ENCODE measurements at places on chromosomes 16 and 17.
A peak's percentile ranks its signal among the peaks of the same experiment; 100 is the strongest.

DNA sequence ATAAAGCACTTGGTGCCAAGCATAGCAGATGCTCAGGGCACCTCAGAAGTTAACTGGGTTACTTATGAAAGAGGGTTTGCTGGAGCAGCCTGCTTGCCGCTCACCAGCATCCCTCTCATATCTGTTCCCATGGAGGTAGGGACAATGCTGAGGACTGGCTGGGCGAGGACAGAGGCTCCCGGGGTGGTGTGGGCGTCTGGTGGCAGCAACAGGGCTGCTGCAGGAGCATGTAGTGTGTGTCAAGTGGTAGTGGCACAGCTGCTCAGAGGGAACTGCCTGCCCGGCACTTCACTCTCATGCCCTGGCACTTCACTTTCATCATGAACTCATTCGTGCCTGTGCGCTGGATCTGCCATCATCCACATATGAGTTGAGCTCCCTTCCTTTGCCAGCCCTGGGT, 26.9 kb upstream of the ZNHIT3 start:
- no peak for DNase-seq
- H3K36me3 ChIP-seq = no peaks in the 10 kb centered on the region
- no peak overlapping the region for H3K27ac ChIP-seq
- H3K4me1 ChIP-seq = no peaks in the 10 kb centered on the region
- H3K27me3 ChIP-seq = peaks cover 20% of the 10 kb centered on the region
- H3K4me3 ChIP-seq = no peak overlapping the region

GRCh38 chr17:43312011-43312410, 78.2 kb upstream of the RNU2-1 start:
- no peak overlapping the region for H3K27ac ChIP-seq
- H3K4me1 ChIP-seq = no peaks in the 10 kb centered on the region
- no peak overlapping the region for H3K4me3 ChIP-seq
- no peaks in the 10 kb centered on the region for H3K27me3 ChIP-seq

DNA sequence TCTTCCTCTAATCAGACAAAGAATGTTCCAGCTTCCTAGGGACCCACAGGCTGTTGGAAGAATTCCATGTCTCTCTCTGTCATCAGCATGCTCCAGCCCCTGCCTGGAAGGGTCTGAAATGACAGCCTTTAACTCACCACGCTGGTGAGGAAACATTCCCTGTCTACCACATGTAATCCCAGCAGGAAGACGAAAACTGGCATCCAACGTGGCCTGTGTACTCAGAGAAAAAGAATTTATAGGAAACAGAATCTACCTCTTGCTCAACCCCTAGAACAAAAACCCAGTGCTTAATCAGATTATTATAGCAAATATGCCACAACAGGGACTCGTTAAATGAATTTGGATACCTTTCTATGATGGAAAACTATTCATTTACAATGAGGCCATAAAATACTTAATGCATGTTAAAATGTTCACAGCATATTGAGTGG, 147.3 kb upstream of the FOXF1 start:
- peaks cover 9% of the 10 kb centered on the region for H3K4me1 ChIP-seq
- peaks cover 53% of the 10 kb centered on the region for H3K27me3 ChIP-seq
- H3K36me3 ChIP-seq = no peaks in the 10 kb centered on the region
- H3K27ac ChIP-seq = peak overlapping the region; percentile 42

DNA sequence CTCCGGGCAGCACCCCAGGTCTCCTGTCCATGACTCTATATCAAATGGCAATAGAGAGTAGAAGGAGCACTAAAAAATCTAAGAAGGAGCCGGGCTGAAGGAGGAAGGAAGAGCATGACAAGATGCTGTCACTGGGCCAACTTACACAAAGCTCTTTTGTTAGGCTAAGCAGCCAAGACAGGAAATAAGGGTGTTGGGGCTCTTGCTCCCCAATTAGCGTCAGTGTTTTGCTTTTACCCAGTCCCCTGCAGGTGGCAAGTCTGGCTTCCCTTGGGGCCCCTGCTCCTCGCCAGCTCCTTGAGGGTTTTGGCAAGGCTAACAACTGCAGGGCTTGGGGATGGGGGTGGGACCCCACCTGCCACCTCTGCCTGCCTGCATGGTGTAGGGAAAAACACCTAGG, 120.5 kb downstream of the CCT6B start:
- H3K36me3 ChIP-seq = no peaks in the 10 kb centered on the region
- H3K4me1 ChIP-seq = no peaks in the 10 kb centered on the region
- no peaks in the 10 kb centered on the region for H3K27me3 ChIP-seq
- no peak overlapping the region for H3K4me3 ChIP-seq

DNA sequence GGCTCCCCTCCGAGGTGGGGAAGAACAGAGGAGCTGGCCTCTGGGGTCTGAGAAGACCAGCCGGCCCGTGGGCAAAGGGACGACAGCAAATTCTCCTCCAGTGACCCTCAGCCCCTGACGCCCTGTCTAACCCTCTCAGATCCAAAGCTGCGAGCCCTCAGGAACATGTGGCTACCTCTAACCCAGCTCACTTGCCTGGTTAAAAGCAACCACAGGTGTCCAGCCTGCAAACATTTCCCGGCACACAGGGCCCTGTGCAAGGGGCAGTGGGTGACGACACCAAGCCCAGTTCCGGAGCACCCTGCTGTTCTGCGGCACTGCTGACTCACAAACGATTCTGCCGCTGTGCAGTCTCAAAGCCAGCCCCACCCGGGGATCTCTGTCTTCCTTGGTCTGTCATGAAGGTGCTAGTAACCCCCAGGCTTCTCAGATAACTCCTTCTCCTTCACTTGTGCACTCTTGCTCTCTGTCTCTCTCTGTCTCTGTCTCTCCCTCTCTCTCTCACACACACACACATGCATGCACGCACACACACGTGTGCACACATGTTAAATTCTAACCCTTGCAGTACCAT, 23.0 kb downstream of the WNT3 start:
- H3K27ac ChIP-seq = no peak overlapping the region
- no peaks in the 10 kb centered on the region for H3K36me3 ChIP-seq
- peaks cover 37% of the 10 kb centered on the region for H3K27me3 ChIP-seq
- no peak for DNase-seq
- no peak overlapping the region for H3K4me3 ChIP-seq

GRCh38 chr17:83144421-83145357, 65.3 kb downstream of the METRNL start:
- H3K4me1 ChIP-seq = peaks cover 60% of the 10 kb centered on the region
- H3K36me3 ChIP-seq = peaks cover 8% of the 10 kb centered on the region
- peak overlapping the region; percentile 89 for H3K27ac ChIP-seq

GRCh38 chr16:69108064-69108904, 2.8 kb downstream of the HAS3 start:
- H3K27ac ChIP-seq = no peak overlapping the region
- H3K36me3 ChIP-seq = peaks cover 6% of the 10 kb centered on the region
- no peak for DNase-seq

- peaks cover 16% of the 10 kb centered on the region for H3K36me3 ChIP-seq
- DNase-seq = no peak
- H3K4me1 ChIP-seq = no peaks in the 10 kb centered on the region
- no peak overlapping the region for H3K27ac ChIP-seq
- no peaks in the 10 kb centered on the region for H3K27me3 ChIP-seq
Observed at GRCh38 chr17:39709998-39710964, 10.4 kb downstream of the ERBB2 start.

DNA sequence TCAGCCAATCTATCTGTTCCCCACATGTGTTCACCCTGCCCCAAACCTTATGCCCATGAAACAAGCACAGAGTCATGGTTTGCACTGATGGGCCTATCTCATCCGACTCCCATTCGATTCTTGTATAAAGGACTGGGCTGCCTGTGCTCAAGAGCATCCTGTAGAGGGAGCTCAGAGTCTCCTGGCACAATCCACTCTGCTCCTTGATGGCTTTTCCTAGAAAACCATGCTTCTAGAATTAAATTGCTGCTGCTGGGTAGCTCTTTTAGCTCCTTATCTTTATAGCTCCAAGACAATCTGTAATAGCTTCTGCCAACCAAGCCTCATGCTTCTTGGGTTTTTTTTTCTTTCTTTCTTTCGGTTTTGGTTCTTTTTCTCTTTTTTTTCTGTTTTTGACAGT, 9.7 kb downstream of the ZNF19 start:
- no peak overlapping the region for H3K27ac ChIP-seq
- peaks cover 36% of the 10 kb centered on the region for H3K36me3 ChIP-seq
- H3K27me3 ChIP-seq = no peaks in the 10 kb centered on the region
- no peak for DNase-seq
- H3K4me3 ChIP-seq = no peak overlapping the region
- peaks cover 16% of the 10 kb centered on the region for H3K4me1 ChIP-seq

DNA sequence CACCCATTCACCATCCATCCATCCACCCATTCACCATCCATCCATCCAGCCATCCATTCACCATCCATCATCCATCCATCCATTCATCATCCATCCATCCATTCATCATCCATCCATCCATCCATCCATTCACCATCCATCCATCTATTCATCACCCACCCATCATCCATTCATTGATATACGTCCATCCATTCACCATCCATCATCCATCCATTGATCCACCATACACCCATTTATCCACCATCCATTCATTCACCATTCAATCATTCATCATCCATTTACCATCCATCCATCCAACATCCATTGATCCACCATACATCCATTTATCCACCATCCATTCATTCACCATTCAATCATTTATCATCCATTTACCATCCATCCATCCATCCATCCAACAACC, 111.7 kb downstream of the ABCC12 start:
- no peak overlapping the region for H3K27ac ChIP-seq
- H3K36me3 ChIP-seq = no peaks in the 10 kb centered on the region
- no peaks in the 10 kb centered on the region for H3K4me1 ChIP-seq
- DNase-seq = no peak
- no peak overlapping the region for H3K4me3 ChIP-seq

- peaks cover 5% of the 10 kb centered on the region for H3K4me1 ChIP-seq
- DNase-seq = no peak
- H3K27me3 ChIP-seq = no peaks in the 10 kb centered on the region
- H3K27ac ChIP-seq = no peak overlapping the region
Observed at GRCh38 chr17:37399265-37399803, 7.3 kb downstream of the ACACA start.

- H3K27ac ChIP-seq = no peak overlapping the region
- H3K36me3 ChIP-seq = no peaks in the 10 kb centered on the region
- H3K27me3 ChIP-seq = peaks cover 85% of the 10 kb centered on the region
- peaks cover 3% of the 10 kb centered on the region for H3K4me1 ChIP-seq
Observed at GRCh38 chr17:48551596-48552465, 6.9 kb upstream of the HOXB2 start.

DNA sequence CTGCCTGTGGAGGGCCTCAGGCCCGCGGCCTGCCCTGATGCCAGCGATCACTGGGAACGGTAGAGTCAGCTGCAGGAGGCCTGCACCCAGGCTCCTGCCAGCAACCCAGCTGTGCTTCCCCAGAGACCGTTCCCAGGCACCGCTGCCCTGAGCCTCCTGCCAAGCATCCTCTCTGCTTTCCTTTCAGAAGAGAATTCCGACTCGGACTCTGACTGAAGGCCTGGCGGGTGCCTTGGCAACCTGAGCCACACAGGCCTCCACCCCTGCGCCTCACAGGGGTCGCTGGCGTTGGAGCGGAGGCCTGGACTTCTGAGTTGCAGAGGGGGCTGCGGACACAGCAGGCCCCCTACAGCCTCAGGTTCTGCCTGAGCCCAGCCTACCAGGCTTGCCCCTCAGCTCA, 7.9 kb downstream of the CMTM3 start:
- H3K36me3 ChIP-seq = peaks cover 24% of the 10 kb centered on the region
- no peak for DNase-seq

DNA sequence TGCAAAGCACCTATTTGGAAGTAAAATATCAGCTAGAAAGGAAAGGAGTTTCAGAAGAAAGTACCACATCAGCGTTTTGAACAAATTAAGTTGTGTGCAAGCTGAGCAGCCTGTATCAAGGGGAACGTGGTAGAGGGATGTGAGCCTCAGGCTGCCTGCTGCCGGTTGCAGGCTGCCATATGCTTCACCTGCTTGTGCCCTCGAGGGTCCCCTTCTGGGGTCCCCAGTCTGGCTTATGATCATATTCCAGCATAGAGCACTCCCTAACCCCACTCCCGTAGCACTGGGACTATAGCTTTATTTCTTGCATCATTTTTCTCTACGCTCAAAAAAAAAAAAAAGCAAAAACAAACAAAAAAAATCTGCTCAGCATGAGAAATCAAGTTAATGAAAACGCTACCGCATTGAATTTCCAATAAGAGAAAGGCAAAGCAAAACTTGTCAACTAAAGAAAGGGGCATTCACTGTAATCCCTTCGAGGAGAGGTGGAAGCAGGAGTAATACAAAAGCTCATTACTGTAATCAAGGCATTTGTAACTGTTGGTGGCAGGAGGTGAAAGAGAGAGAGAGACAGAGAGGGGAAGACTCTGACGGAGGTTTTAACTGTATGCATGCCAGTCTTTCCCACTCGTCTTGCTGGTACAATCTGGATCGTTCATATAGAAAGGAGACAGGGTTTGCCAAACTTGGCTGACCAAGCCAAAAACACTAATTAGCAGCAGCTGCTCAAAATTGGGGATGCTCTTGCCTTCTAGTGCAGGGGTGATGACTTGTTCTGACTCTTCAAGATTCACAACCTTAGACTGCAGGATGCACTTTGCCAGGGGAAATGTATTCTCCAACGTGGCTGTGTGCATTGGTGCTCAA, 258.2 kb upstream of the HSBP1 start:
- peaks cover 10% of the 10 kb centered on the region for H3K4me1 ChIP-seq
- DNase-seq = no peak
- no peak overlapping the region for H3K27ac ChIP-seq
- no peaks in the 10 kb centered on the region for H3K36me3 ChIP-seq
- H3K27me3 ChIP-seq = no peaks in the 10 kb centered on the region

GRCh38 chr16:26806657-26807056, 260.1 kb upstream of the C16orf82 start:
- no peak overlapping the region for H3K4me3 ChIP-seq
- H3K27ac ChIP-seq = no peak overlapping the region
- H3K36me3 ChIP-seq = no peaks in the 10 kb centered on the region

GRCh38 chr17:5877948-5878347, 192.2 kb upstream of the WSCD1 start:
- H3K4me3 ChIP-seq = no peak overlapping the region
- peaks cover 5% of the 10 kb centered on the region for H3K27me3 ChIP-seq
- DNase-seq = no peak
- no peak overlapping the region for H3K27ac ChIP-seq
- no peaks in the 10 kb centered on the region for H3K36me3 ChIP-seq

All from osteocyte (in vitro differentiated cells).